Stimulated activated CD8-positive, alpha-beta memory T cell treated with anti-CD3 and anti-CD28 coated beads, Interleukin-15, amount 100 ng/mL, for 1 hour (primary cell): ENCODE measurements at places on chromosomes 2 and 18.

DNA sequence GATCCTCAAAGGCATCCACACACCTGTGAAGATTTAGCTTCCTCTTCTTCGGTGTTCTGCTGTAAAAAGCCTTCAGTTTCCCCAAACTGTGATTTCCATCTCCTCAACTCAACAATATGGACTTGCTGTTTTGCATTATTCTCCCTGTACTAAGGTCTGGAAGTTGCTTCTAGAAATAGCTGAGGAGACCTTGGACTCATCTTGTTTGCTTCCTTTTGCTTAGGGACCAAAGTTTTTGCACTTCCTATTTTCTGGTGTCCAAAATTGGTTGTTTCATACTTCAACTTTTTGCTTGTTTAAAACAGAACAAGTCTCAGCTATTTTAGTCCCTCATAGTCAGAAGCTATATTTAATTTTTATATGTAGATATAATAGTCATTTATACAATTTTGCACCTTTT, 201.9 kb upstream of the COPS8 start:
- no peak for DNase-seq

GRCh38 chr2:1544478-1545069, 131.3 kb downstream of the TPO start:
- DNase-seq: no peak

DNA sequence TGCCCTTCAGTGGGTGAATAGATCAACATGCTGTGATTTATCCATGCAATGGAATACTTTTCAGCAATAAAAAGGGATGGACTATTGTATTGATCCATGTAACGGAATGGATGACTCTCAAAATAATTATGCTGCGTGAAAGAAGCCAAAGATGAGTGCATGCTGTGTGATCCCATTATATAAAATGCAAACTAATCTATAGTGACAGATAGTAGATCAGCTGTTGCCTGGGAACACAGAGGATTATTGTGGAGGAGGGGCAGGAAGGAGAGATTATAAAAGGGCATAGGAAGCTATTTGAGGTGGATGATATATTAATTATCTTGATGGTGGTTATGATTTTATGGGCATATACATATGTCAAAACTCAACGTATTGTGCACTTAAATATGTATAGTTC, 55.5 kb upstream of the ADAM23 start:
- DNase-seq: no peak

- no peak for DNase-seq
Observed at GRCh38 chr2:10661846-10662245, 27.9 kb downstream of the NOL10 start.

- peak; percentile 48 for DNase-seq
Observed at GRCh38 chr2:234425639-234426603, 71.0 kb downstream of the ARL4C start.

- no peak for DNase-seq
Observed at GRCh38 chr2:226115832-226116200, 683.8 kb downstream of the IRS1 start.

DNA sequence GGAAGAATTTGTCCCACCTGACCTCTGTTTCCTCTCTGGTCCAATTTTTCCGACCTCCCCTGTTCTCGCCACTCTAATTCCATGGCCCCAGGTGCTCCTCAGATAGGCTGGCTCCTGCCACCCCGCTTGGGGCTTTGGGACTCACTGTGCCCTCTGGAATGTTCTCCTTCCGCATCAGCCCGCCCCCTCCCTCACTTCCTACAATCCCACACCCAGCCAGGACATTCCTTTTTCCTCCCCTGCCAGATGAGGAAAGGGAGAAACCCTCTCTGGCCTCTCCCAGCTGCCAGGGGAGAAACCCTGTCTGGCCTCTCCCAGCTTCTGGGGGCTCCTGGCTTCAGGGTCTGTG, 3.1 kb upstream of the OR6B2 start:
- no peak for DNase-seq

DNA sequence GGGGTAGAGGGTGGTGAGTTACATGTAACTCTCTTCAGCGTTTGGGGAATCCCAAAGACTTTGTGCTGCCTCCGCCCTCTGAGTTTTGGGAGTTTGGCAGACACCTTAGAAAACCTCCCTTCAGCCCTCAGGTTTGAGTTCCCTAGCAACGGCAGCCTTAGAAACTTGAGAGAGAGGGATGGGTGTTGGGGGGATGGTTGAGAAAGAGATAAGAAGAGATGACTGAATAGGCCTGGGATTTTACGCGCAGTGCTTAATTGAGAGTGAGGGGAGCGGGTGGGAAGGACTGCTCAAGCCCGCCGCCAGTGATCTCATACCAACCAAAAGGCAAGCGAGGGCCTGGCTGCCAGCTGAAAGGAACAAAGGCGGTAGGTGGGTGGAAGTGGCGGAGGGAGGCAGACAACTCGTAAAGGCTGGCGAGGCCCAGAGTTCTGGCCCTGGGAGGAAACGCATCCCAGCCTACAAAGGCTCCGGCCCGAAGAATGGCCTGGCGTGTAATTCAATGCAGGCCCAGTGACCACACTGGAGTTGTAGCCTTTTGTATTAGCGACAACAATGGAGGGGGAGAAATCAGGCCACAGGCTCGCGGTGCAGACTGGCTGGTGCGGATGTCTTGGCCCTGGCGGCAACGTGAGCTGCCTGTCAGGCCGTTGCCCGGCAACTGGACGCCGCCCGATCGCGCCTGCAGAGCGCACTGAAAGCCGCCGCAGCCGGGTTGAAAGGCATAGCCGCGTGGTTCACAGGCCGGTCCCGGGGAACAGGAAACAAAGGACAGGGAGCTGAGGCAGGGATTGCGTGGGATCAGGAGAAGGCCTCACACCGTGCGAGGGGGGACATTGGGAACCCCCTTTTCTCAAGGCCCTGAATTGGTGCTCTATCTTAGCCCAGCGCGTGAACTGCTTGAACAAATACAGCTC, 39.9 kb upstream of the DARS1 start:
- DNase-seq: no peak

GRCh38 chr2:119112770-119113488, 45.6 kb downstream of the C1QL2 start:
- no peak for DNase-seq

- DNase-seq: no peak
Observed at GRCh38 chr2:185132501-185133041, 534.2 kb downstream of the ZNF804A start.

GRCh38 chr2:98388601-98389250, 42.5 kb downstream of the CNGA3 start:
- no peak for DNase-seq

GRCh38 chr18:32549248-32550110, 78.8 kb upstream of the GAREM1 start:
- peak; percentile 11 for DNase-seq

DNA sequence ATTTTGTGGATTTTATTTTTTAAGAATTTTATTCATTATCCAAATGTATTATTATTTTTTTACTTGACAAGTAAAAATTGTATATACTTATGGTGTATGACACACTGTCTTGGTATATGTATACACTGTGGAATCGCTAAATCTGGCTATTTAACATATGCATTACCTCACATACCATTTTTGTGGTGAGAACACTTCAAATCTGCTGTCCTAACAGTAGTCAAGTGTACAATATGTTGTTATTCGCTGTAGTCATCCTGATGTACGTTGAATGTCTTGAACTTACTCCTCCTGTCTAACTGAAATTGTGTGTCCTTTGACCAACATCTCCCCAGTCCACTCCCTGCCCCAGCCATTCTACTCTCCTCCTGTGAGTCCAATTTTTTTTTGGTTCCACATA, 153.2 kb upstream of the PTPRM start:
- no peak for DNase-seq

DNA sequence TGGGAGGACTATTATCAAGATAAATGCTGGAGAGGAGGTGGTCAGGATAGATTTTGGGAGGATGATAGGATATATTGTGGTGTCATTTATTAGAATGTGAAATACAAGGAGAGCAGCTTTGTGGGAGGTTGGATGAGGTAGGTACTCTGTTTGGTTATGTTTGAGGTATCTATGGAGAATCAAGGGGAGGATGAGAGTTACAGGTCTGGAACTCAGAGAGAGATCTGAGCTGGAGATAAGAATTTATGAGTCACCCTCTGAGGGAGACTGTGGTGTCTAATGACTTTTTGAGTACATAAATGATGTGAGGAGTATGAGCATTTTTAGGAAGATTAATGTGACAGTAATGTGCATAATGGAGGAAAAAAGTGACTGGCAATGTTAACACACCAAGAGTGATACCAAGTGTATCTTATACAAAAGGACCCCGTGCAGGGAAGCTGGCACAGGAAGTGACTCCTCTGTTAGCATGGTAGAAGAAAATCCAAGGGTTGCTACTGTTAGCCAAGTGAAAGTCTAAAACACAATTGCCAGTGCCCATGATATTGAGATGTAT, 48.2 kb downstream of the CRIM1 start:
- no peak for DNase-seq

DNA sequence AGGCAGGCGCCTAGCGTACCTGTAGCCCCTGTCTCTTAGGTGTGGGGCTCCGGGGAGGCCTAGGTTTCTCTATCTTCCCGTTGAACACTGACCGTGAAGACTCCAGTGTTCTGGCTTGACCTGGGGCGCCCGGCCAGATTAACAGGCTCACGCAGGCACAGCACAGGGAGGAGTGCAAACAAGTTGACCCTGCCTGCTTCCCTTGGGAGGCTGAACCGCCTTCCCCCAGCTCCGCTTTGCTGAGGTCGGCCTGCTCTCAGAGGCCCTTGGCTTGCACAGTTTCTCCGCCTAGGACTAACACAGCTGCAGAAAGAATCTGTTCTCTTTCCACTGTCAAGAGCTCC, 567 bp downstream of the PCYOX1 start:
- no peak for DNase-seq

DNA sequence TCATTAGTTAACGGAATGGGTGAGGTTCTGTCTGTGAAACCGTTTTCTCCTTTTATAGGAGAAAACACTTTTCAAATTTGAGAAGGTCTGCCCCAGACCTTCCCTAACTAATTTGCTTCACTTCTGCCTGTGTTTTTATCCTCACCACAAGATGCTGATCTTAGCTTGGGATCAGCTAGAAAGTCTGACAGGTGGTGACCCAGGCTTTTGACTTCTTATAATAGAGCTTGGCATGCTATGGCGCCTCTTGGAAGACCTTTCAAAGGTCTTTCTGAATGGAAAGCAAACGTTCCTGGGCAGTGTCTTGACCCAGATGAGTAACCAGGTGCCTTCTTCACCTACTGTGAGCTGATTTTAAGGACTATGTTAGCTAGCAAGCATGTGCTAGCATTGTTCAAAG, 91.4 kb downstream of the LYPD6 start:
- DNase-seq: no peak

DNA sequence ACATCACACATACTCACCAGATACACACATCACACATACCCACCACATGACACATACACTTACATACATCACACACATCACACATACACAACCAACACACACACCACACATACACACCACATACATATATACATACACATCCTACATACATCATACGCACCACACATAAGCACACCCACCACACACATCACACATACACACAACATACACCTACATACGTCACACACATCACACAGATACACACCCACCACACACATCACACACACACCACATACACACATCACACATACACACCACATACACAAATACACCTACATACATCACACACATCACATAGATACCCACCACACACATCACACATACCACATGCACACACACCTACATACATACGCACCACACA, 158.4 kb downstream of the NDUFA10 start:
- DNase-seq: no peak

DNA sequence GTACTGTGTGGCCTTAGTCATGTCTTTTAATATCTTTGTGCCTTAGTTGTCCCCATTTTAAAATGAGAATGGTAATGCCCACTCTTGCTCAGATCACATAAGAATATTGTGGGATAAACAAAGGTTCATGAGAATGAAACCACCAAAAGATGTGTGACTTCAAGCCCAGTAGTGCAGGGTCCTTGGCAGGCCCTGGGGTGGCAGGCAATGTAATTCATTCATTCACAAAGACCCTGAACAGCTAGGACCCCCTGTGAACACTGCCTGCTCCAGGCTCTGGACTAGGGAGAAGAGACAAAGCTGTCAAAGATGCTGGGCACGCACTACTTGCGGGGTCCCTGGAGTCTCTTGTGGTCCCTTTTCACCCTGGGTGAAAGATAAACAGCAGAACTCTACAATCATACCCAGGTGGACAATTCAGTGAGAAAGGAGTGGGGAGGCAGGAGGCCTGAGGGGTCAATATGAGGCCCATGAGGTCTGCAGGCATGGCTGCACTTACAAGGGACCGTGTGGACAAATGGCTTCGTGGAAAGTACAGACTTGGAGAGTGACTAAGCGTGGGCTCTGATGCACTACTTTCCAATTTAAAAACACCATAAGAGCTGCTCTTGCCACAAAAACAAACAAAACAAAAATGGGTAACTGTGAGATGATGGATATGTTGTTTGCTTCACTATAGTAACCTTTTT, 136.1 kb downstream of the SMAD7 start:
- no peak for DNase-seq

GRCh38 chr18:54958704-54959625, at the start of gene CCDC68:
Gene CCDC68 (minus strand): TSS chr18:54959461. CDS start chr18:54942791, 16,670 bp downstream.
- no peak for DNase-seq

DNA sequence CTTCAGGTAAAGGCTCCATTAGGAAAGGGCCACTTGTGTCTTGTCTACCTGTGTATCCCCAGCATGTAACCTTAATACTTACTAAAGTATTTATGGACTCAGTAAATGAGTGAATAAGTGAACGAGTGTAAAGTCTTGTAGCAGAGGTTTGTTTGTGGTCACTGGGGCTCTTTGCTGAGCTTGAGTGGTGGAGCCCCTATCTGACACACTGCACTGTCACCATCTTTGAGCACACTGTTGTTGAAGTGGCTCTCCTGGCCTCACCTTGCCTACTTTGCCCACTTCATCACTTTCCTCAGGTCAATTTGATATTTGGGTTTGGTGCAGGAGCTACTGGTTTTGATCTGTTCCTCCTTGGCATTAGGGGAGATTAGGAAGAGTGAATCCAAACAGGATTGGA, 39.3 kb upstream of the ZEB2 start:
- no peak for DNase-seq

- DNase-seq: no peak
Observed at GRCh38 chr2:158965641-158966040, 2.8 kb upstream of the TANC1 start.

- no peak for DNase-seq
Observed at GRCh38 chr2:96546321-96546720, 9.8 kb downstream of the ARID5A start.

- DNase-seq: no peak
Observed at GRCh38 chr2:207051385-207051965, 112.2 kb downstream of the CPO start.

- no peak for DNase-seq
Observed at GRCh38 chr18:49044898-49045297, 94.1 kb upstream of the SMAD7 start.

DNA sequence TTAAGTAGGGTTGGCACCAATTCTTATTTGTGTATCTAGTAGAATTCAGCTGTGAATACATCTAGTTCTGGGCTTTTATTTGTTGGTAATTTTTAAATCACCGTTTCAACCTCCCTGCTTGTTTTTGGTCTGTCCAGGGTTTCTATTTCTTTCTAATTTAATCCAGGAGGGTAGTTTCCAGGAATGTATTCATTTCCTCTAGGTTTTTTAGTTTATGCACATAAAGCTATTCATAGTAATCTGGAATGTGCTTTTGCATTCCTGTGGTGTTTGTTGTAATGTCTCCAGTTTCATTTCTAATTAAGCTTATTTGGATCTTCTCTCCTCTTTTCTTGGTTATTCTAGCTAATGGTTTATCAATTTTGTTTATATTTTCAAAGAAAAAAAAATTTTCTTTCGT, 1361.8 kb upstream of the DDX18 start:
- no peak for DNase-seq
